ENCODE measurements at places on chromosomes 1 and 21. TPM values are rescaled to one million over a fixed set of nuclear protein-coding genes. Genes with fewer than 3 reads are reported as not detected.

DNA sequence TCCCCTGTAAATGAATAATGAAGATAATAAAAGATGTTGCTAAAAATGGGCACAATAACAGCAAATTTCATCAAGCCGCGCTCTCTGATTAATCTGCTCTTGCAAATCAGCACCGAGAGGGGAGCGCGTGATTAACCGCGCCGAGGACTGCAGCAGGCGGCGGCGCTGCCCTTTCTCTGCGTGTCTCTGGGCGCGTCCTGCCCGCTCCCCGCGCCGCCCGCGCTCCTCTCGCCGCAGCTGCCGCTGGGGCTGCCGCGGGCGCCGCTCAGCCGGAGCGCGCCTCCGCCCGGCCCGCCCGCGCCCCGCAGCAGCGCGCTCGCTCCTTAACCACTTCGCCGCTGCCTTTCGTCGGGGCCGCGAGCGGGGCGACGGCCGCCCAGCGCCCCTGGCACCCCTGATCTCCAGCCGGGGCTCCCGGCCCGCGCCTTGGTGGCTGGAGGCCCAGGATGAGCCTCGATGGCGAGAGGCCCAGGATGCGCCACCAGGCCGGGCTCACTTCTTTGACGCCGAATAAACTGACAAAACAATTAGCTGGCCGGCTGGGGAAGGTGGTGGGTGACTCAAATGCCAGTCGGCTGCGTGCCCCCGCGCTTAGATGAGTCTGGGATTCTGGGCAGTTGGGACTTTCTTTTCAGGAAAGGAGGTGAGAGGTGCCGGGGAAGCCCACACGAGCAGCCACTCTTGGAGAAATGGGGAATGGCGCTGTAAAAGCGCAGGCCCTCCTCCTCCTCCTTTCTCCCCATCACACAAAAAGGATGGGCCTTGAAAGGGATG, 221.4 kb upstream of the PKN2 start:
- no peak for DNase-seq

GRCh38 chr1:26745191-26745590, 42.6 kb upstream of the PIGV start:
- no peak for DNase-seq

DNA sequence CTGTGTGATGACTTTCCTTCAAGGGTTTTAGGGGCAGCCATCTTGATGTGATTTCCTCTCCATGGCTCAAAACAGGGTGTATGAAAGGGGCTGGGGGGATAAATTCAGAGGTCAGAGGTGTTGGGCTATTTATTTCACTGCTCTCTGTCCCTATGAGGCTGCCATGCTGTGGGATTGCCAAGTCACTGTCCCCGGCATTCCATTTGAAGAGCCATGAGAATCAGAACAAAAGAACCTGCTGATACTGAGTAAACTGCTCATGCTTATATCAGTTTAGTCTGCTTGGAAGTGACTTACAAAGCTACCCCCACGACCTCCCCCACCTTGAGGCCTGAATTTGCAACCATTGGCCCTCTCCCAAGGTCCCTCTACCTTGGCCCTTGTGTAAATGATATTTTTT, 72.3 kb upstream of the UBE2U start:
- no peak for DNase-seq

GRCh38 chr1:38085666-38086330, 39.2 kb upstream of the POU3F1 start:
- DNase-seq = no peak

Gene FAM177B
- polyA plus RNA-seq = 0.27 TPM
